CD4-positive, alpha-beta T cell treated with Interleukin-10 for 1 hour (primary cell): ENCODE measurements at places on chromosomes 6 and 20.

- no peak for DNase-seq
These were observed 121.7 kb upstream of the BTBD3 start for GRCh38 chr20:11796026-11796425.

GRCh38 chr20:23823111-23823510 is 3.4 kb downstream of the CST2 start:
- no peak for DNase-seq

GRCh38 chr6:53014063-53014462 is 19.0 kb upstream of the GSTA4 start:
- no peak for DNase-seq

DNA sequence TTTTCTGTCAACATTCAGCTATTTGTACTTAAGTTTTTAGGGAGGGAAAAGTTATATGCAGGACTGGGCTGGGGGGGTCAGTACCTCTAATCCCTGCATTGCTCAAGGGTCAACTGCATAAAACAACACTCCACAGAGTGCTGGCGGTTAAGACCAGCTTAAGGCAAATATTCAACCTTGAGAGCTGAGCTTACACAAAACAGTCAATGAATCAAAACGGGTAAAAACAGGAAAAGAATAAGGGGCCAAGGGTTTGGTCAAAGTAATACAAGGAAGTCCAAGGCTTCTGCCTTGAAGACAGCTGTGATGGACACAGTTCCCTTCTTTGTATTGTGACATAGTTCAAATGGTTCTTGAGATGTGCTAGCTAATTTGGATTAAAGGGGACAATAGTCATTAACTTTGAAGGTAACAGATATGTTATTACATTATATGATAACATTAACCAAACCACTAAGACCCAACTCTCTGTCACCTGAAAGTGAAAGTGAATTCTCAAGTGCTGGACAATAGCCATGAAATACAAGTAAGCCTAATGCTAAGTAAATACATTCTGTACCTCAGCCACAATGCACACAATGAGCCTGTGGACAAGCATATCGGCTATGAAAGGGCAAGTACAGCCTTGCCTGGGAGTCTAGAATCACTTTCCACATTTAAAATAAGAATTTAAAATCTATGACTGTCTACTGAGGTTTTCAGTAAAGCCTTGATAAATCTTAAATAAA is 106.8 kb downstream of the PDE10A start:
- no peak for DNase-seq

GRCh38 chr20:2178318-2179232 is 76.9 kb downstream of the STK35 start:
- no peak for DNase-seq

DNA sequence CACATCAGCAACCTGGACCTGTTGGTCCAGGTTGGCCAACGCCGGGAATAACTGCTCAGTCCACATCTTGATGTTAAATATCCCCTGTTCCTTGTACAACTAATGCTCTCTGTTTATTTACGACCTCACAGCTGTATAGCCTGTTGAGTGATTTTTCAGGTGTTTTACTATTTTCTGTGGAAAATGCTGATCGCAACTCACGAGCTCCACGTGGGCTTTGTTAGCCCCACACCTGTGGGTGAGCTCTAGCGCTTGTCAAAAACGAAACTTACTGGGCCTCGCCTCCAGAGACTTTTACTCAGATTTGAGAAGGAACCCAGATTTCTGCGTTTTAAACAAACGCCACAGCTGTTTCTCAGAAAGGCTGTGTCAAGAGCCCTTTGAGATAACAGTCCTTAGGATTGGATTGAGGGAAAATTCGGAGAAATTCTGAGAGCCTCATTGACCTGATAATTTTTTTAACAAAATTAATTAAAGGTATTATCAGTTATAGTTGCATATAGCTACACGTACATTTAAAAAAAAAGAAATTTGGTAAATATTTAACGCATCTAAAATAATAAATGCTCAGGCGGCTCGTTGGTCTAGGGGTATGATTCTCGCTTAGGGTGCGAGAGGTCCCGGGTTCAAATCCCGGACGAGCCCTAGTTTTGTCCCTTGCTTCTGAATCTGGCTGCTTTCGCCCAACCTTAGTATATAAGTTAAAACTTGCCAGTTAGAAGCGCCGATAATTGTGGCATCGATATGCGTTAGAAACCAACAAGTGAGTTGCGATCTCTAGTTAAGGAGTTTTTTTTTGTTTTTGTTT is 16.7 kb downstream of the HMGN4 start:
- DNase-seq = peak; percentile 76

GRCh38 chr6:18269717-18270116 is 5.4 kb upstream of the DEK start:
- no peak for DNase-seq

DNA sequence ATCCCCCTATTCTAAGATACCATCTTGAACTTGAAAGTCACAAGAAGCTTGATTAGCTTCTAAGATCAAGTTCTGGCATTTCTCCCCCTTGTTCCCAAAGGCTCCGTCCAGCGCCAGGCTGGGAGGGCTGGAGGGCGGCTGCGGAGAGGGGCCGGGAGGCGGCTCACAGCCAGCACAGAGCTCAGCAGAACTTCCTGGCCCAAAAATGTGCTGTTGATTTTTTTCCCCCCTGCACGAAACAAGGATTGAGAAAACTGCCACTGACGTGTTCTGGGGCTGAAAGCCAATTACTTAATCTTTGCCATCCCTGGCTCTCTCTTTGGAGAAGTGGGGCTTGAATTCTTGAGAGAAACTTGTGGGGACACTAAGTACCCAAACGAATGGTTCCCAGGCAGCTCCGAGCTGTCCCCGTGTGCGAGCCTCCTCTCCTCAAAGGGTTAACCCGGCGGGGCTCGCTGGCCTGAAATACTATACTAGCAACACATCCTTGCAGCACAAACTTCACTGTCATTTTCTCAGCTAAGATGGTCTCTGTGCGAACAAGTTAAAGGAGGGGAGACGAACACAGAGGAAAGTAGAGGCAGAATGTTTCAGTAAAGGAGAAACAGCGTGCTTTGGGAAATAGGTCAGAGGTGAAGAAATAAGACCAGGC is 452 bp downstream of the TRAF3IP2 start:
- peak; percentile 38 for DNase-seq

GRCh38 chr20:4684837-4685413 is 36.8 kb upstream of the PRND start:
- DNase-seq = no peak

DNA sequence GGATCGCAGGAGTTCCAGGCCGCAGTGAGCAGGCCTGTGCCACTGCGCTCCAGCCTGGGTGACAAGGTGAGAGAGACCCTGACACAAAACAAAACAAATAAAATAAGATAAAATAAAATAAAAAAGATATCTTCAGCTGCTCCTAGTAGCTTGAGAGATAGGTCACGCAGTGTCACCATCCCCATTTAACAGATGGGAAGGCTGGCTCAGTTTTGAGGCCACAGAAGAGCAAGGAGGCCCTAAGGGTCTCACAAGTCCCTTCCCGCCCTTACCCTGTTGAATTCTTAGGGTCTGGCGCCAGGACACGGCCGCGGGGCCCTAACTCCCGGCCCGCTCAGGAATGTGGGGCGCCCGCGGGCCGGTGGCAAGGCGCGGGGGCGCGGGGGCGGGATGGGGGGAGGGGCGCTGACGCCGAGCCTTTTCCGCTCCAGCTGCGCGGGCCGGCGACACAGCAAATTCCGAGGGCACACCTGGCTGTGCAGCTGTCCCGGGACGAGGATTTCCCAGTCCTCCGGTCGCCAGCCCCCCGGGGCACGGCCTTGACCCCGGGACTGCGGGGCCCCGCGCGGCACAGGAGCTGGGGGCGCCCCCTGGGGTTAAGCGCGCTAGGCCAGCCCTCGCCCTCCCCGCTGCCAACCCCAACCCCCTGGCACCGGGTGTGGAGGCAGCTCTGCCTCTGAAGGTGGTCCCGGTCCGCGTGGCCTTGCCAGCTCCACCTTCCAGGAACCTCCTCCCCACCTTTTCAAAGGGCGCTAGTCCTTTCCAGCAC is 10.3 kb upstream of the R3HDML start:
- DNase-seq = no peak

DNA sequence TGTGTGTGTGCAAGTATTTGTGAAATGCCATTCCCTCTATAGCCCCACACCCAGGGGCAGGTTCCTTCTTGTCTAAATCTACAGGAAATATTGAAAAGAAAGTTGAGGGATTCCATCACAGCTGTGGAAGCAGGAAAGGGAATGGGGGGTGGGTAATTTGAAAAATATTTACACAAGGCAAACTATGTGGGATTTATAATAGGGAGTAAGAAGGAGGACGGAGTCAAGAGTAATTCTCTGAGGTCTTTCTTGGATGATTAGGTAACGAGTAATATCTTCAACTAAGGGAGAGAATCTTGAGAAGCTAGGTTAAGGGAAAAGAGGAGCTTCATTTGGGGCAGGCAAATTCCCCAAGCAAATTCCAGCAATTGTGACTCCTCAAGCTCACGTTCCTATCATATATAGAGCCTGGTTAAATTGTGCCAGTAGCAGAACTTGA is 113.5 kb upstream of the SGK1 start:
- no peak for DNase-seq

DNA sequence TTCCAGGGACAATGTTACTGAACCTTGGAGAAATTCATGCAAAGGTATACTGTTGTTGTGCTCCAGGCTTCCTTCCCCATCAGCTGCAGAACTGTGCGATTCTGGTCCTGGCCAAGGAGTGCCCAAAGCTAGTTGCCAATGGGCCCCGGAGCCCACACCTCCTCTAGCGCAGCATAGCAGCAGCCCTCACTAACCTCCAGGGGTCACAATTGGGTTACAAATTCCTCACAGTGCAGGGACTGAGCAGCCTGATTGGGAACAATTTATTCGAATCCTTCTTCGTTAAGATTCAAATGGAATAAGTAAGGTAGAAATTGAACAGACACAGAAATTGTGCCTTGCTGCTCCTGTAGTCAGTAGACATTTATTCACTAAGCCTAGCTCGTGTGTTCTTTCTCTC is 284.9 kb downstream of the PRKN start:
- DNase-seq = no peak
